NCI-H1048 (cell line): ENCODE measurements at places on chromosomes 2 and 18.

DNA sequence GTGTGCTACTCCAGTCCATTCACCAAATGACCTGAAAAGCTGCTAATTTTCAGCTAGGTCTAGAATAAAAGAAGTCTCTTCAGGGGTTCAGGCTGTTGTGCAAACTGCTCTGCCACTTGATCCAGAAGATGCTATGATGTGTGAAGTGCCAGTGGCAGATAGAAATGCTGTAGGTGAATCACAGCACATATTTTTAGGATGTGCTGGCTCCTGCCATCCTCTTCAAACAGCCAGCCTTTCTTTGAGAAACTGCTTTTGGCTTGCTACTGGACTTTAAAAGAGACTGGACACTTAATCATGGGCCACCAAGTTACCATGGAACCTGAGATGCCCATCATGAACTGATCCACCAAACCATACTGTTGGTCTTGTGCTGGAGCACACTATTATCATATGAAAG lies 322.1 kb downstream of the EN1 start:
- no peak for DNase-seq

- DNase-seq = no peak
Observed at GRCh38 chr2:206920951-206921350, 18.4 kb upstream of the CPO start.

DNA sequence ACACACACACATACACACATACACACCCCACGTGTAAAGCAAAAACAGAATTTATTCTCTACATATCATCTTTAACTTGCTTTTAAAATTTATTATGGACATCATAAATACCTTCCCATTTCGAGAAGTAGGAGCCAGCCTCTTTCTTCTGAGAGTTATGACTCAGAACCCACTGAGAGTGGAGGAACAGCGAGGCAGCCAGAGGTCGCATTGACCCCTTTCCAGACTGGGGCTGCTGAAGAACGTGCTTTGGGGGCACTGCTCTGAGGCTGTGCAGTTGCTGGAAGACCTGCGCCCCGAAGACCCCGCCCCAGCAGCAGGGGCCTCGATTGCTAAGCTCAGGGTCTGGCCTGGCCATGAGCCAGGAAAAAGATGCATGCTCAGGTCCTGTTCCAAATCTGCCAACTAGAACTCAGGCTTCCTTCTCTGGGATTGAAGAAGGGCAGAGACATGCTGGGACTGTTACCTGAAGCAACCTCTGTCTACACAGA lies 133.8 kb upstream of the TWIST2 start:
- DNase-seq = no peak

- DNase-seq = no peak
Observed at GRCh38 chr18:48550101-48550729, 11.4 kb downstream of the CTIF start.

- no peak for DNase-seq
Observed at GRCh38 chr2:160891353-160891740, 268.9 kb upstream of the TANK start.

GRCh38 chr2:169272010-169272409 lies 90.3 kb downstream of the LRP2 start:
- no peak for DNase-seq

GRCh38 chr2:232028631-232029030 lies 67.1 kb downstream of the DIS3L2 start:
- no peak for DNase-seq

DNA sequence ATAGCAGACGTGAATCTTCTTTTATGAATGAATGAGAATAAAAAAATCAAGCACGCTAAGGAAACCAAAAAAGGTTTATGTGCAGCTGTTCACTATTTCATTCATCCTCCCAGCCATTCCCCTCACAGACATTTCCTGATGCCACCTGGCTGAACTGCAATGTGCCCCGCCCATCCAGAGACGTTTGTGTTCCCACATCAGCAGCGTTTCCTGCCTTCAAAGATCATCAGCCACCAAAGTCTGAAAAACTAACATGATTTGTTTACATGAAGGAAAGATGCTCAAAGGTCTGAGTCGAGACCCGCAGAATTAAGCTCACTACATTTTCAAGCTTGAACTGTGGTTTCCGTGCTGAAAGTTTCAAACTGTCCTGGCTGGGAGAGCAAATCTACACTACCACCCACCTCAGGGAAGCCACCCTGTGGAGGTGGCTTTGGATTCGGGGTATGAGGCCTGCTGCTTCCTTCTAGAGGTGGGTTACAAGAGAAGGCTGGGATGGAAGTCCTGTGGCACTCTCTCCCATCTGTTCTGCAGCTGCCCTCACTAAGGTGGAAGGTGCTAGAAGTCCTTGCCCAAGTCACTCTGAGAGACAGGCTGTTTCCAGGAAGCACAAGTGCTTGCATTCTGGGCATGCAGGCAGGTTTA lies 201.3 kb upstream of the OSR1 start:
- DNase-seq = no peak

DNA sequence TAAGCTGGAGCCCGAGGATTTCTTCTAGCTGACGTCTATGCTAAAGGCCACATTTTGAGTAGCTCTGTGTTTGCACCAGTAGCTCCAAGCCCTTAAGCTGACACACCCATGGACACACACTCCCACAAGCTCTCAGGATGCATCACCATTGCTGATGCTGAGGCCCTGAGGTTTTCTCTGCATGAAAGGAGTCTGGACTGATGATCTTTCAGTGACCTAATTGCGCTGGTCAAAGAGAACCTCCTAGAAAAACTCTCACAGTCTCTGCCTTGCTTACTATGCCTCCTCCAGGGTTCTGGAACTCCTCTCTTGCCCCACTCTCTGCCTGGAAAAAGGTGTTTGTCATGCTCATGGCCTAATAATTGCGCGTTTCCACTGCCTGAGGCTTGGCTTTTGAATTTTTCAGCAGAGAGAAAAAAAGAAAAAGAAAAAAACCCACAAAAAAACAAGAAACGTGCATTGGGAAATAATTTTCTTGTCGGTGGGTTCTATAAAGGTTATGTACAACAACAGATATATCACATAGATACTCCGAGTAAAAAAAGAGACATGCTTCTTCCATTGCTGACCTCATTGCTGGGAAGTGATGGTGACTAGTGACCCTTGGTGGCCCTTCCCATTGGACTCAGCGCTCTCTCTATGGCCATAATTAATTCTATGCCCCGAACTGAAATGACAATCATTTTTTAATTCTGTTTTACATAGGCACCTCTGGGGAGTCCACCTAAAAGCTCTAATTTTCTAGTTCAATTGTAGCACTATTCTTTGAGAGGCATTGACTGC lies 297.0 kb downstream of the TDRD15 start:
- DNase-seq = no peak

- no peak for DNase-seq
Observed at GRCh38 chr2:239555571-239555905, 154.7 kb upstream of the HDAC4 start.

- DNase-seq = no peak
Observed at GRCh38 chr2:26636935-26637334, 4.2 kb downstream of the CIB4 start.
